ENCODE measurements at places on chromosomes 3 and 15.

DNA sequence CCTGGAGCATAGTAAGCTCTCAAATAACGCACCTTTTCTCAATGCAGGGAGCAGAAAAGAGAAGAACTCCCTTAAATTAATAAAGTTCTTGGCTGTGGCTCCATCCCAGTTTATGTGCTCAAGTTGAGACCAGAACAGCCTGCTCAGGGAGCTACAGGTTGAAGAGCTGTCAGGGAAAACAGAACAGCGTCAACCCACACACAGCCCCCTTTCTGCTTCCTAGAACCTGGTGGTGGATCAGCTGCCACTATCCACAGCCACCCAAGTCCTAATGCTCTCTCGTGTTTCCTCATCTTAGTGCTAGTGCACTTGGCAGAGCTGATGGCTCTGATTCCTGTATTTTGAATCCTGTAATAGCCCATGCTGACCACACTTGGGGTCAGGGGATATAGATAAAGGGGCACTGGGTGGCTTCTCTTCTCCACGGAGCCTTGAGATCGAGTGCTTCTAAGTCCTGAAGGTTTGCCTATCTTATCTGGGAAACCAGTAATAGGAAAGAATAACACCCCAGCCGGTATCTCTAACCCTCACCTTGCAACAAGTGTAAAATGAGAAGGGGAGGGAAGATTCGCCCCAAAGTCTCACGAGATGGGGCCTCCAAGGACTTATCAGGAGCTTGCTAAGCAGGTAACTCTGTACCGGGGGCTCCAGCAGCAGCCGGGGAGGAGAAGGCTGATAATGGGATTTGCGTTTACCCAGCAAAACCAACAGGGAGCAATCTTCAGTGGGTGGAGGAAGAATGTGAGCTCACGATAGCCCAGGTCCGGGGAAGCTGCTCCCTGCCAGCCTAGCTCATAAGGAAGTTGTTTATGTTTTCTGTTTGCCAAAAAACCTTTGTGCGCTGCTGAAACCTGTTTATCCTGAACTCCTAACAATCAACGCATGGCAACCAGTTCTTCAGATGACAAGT, 136.2 kb upstream of the ICE2 start:
- DNase-seq: peak; percentile 49

DNA sequence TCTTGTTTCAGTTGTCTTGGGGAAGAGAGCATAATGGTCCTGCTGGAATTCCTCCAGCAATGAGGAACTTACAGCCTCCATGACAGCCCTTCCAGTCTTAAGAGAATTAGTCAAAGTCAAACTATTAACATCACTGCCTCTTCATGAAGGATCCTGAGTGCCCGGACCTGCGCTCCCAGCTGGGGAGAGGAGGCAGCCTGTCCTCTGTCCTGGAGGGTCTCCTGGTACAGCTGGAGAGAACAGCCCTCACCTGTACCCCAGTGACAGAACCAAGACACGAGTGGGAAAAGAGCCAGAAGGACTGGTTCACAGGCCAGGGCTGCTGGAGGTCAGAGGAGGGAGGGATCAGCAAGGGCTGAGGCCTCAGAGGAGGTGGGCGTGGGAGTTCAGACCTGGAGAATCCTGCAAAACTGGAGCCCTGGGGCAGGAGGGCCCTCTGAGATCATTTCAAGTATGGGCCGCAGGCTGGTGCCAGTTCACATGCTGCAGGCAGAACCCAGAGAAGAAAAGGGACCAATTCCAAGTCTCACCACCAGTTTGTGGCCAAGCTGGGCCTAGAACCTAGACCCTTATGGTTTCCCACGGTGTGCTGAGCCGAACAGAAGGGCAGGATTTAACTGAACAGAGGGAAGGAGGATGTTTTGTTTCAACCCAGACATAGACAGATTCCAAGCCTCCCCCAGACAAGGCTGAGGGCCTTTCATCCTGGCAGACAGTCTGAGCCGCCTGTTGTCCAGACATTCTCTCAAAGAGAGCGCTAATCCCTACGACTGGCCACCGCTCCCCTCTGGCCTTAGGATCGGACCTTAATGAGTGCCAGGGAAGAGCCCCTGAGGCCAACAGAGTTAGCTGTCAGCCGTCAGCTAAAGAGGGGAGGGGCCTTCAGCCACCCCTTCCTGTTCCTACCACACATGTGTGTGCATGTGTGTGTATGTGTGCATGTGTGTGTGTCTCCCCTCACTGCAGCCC, 18.2 kb downstream of the LOXL1 start:
- no peak for DNase-seq

DNA sequence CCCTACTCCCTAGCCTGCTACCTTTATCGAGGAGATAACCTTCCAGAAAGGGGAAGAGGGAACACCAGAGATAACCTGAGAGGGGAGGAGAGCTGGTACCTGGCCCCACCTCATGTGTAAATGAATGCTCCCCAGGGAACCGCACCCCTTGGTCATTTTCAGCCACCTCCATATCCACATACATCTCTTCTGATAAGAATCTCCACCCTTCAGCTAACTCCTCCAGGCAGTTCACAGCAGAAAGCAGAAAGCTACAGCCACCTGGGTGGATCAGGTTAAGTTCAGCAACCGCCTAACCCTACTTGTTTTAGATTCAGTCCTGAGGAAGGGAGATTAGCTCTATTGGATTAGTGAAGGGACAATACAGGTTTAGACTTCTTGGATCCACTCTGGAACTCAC, 38.0 kb upstream of the TIMP4 start:
- DNase-seq: no peak

GRCh38 chr3:135851201-135852081, 114.1 kb upstream of the PPP2R3A start:
- DNase-seq: no peak

DNA sequence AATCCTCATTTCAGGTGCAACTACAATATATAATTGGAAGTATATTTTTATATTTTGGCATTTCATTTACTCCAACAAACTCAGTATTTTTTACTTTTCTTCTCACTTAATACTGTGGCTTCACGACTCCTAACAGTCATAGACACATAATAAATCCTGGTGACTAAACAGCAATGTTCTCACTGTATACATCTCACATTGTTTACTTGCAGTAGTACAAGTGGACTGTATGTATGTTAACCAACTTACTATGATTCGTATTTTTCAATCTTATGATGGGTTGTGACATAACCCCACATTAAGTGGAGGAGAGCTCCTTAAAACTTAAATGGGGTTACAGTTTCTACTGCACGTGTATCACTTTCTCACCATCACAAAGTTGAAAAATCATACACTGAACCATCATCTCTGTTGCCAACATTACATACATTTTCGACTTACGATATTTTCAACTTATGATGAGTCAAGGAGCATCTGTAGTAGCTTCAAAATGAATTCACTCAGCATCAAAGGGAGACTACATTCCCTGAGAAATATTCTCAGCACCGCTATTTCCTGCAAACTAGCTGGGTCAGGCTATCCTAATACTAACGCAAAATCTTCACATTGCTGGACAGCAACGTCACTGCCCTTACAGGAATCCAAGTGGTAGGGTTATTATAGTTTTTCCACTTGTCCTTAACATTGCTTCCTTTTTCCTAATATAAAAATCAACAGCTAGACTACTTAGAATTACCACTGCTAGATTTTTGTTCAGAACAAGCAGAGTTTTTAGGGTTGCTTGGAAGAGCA, 7.3 kb downstream of the ADAM10 start:
- DNase-seq: no peak

DNA sequence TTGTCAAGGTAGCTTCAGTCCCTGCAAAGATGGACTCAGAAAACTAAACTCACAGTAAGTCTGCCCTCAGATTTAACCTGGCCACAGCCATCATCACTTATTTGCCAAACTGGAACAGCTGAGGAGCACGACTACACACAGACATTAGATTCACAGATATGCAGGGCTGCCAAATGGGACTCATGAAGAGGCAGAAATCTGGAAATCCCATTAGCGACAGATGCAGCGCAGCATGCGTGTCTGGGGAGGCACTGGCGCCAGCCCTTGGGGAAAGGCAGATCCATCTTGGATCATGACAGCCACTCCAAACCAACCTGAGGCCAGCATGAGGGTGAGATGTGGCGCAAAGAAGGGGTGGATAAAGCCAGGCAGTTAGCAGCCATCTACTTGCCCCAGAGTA, 160.7 kb upstream of the TSC22D2 start:
- DNase-seq: no peak

GRCh38 chr15:67149773-67150022, 84.3 kb downstream of the SMAD3 start:
- no peak for DNase-seq

- DNase-seq: no peak
These were observed 19.0 kb downstream of the TM4SF4 start for GRCh38 chr3:149493315-149494021.

- no peak for DNase-seq
These were observed 619 bp downstream of the ATXN7 start for GRCh38 chr3:63864008-63864964.

DNA sequence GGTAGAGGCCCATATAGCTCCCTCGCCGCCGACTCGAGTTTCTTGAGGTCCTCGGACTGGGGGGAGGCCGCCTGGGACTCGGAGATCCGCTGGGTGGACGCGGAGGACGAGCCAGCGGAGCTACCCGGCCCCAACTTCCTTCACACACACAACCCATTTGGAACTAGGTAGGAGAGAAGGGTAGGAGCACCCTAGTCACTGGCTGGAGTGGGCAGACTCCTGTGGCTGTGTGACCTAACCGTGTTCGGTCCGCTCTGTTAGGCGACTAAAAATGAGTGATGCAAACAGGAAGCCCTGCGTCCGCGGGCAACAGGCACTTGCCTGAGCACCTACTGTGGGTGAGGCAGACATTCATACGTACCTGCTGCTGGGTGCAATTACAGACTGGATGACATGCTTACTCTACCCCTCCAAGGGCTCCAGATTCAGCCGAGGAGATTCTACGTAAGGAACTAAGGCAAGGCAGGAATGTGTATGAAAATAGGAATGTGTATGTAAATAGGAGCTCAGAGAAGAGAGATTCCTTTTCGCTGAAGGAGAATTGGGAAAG, 4.6 kb upstream of the SIN3A start:
- peak; percentile 85 for DNase-seq

DNA sequence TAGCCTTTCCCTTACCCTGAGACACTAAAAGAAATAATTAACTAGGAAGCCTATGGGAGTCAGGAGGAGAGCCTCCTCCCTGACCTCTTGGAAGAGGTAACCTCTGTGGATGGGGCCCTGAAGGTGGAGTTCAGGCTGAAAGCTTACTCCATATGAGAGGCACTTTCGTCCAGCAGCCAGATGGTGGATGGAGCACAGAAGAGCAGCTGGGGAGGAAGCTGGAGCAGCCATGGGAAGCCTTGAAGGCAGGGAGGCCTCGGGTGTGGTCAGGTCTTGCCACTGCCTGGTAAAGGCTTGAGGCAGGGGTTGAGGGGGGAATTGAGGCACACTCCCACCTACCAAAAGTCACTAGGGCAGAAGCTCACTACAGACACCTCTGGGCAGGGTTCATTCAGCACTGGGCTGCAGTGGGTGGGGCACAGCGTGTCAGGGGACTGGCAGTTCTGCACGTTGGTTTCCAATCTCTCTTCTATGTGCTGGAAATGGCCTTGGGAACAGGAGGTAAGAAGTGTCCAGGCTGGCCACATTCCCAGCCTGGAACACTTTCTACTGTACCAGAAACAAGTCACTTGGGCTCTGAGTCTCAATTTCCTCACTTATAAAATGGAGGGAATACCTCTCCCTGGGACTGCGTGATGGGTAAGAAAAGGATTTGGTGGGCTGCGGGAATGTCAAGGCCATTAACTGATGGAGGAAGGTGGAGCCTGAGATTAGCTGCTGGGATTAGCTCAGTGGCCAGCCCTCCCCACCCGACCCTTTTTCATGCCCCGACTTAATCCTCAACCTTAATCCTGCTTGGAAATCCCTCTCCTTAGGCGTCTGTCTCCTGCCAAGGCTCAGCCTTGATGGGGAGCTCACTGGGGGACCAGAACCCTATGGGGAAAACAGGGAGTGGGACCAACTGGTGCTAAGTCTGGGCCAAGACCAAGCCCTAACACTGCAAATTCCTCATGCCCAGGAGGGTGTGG, 5.4 kb downstream of the PCBP4 start:
- DNase-seq: no peak

DNA sequence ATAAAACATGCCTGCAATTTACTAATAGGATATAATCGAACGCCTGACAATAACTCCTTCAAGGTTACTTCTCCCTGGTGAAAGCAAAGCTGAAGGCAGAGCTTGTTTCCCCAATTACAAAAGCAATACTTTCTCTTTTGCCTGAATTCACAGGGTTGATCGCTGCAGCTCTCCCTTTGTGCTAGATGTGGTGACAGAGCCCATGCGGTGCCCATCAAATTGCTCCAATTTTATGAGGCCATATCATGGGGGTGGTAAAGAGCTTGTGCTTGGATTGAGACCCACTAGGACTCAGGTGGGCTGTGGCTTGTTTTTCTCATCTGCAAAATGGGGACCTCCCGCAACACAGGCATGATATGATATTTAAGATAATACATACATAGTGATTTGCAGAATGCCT, 143.4 kb downstream of the GREM1 start:
- no peak for DNase-seq

GRCh38 chr15:44798826-44799225, 62.5 kb downstream of the TRIM69 start:
- DNase-seq: no peak

GRCh38 chr15:43146184-43146583, 12.8 kb downstream of the TMEM62 start:
- no peak for DNase-seq

- peak; percentile 84 for DNase-seq
These were observed 58.5 kb downstream of the CCNL1 start for GRCh38 chr3:157101486-157101885.

DNA sequence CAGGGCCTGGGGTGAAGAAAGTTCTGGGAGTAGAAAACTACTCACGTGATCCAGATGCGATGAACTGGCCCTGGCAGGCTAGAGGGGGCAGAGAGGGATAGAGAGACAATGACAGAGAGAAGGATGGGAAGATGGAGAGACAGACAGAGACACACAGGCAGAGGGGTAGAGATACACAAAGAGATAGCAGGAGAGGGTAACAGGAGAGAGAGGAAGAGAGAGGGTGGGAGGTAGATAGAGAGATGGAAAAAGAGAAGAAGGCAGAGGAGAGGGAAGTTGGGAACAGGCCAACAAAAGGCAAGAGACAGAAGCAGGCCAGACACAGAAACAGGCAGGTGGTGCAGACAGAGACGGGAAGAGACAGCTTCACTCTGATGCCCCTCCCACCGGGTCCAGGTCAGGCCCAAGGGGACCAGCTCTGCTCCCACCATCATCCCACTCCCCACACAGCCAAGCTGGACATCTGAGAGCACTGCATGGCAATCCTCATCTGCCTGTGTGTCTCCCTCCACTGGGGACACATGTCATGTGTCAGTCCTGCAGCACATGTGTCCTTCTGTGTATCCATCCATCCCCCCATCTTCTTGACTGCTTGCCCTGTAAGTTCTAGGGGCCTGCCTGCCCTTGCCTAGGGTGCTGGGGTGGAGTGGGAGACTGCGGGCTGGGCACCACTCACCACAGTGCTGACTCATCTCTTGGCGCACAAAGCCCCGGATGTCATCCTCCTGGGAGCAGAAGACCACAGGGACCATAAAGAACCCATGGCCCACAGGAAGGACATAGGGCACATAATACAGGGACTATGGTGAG, 2.2 kb upstream of the UCN2 start:
- DNase-seq: no peak
